SIG-M5 (cell line): ENCODE measurements at places on chromosomes 11 and 22.

GRCh38 chr11:71998649-71999310, at the start of gene IL18BP:
Gene IL18BP, plus strand, starts transcription at chr11:71998909. Its CDS starts 1,076 bp downstream, at chr11:71999985.
- DNase-seq: no peak

DNA sequence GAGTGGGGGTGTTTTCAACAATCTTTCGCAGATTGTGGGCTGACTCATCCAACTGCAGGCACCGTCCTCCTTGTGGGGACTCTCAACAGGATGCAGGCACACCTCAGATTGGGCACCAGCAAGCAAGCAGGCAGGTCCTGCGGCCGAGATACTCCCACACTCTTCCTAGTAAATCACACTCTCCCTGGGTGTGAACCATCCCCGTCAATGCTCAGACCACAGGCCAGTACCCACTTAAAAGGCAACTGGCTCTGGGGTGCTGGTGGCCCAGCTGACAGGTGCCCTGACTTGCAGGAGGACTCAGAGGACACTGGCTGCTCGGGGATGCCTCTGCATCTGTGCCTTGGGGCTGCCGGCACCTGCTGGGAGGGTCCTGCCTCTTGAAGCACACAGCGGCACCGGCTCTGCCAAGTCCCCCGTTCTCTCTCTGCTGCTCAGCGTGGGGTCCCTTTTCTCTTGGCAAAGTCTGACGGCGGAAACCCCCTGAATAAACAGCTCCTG, 282.5 kb downstream of the CTTN start:
- DNase-seq: no peak

DNA sequence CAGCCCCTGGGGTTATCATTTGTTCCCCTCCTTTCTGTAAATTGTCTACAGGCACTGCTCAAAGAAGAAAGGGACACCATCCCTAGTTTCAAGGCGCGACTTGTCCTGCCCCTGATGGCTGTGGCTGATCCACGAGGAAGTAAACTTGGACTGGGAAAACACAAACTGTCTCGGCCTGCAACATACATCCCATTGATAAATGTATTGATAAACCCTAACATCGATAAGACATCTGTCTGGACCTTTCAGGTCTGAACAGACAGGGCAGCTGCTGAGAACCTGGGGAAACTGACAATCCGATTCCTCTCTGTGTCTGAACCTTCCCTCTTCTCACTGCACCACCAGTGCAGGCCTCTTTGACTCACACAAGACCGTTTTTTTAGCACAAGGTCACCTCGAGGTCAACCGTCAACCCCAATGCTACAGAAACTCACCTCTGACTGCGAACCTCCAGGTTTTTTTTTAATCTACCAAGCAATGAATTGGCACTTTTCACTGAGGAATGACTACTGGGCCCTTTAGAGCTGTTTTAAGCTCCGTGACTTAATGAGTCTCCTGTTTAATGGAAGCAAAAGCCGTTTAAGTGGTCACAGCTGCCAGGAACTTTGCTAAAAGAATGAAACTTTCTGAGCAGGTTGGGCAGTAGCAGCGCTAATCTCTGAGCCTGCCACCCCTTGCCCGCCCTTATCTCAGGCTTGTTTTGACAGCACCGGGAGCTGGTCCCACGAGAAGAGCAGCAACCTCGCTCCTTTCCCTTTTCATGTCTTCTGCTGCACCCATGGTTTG, 203.8 kb upstream of the TMEM45B start:
- no peak for DNase-seq

DNA sequence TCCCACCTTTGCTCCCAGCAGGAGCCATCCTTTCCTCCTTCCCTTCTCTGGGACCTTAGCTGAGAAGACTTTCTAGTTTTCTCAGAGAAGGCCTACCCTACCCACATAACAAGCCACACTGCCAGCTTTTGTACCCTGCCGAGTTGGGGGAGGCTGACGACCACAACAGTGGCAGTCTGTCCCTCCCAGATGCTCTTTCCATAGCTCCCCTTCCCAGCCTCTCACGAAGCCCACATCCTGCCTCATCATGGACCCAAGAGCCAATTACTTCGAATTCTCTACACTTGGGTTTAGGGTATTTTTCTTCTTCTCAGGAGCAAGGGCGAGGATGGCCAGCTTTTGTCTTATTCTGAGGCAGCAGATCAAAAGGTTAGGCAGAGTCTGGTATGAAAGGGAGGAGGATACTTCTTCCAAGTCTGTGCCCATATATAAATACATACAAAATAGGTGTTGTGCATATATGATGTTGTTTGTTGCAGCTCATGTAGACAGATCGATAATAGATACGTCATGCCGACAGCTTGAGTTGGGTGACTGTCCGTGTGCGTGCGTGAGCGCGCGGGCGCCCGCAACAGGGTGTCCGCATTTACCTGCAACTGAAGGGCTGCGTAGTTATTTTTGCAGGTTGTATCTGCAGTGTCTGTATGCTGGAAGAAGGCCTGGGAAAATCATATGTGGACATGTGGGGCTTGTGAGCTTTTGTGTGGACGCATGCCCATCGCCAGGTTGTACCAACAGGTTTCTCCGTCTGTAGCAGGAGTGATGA, 846 bp upstream of the NRGN start:
- DNase-seq: no peak

DNA sequence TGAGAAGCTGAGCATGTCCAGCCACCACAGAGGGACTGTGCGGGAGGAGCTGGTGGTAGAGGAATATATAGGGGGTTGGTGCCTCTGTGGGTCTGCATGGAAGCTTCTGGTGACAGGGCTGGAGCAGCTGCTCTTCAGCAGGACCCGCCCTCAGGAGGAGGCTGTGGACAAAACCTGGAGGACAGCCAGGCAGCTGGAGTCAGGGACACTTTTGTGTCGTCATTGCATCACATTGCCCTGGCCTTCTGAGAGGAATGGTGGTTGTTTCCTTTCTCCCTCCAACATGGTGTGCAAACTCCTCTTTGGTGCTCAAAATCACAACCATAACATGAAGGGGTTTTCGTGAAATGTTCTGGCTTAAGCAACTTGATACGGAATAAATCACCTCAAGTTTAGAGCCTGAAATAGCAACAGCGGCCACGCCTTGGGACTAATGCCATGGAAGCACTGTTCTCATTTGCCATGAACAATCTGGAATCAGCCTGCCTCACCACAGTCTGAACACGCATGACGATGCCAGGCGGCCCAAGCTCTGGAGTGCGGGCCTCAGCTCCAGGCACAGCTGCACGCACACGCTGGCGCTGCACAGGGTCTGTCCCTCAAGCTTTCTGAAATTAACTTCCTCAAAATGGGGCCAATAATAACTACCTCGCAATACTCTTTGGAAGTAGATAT, 17.1 kb upstream of the CSRP3 start:
- no peak for DNase-seq
